ENCODE measurements at places on chromosomes 3 and 15. TPM values are rescaled to one million over a fixed set of nuclear protein-coding genes. Genes with fewer than 3 reads are reported as not detected.

Gene SLC24A5
- total RNA-seq = not detected

- no peak for DNase-seq
These were observed 748 bp downstream of the MRPS25 start for GRCh38 chr3:15064299-15064834.

- no peak for DNase-seq
These were observed 59.7 kb downstream of the ITPR1 start for GRCh38 chr3:4552811-4553210.

- no peak for DNase-seq
These were observed 224.0 kb upstream of the CBLB start for GRCh38 chr3:106092792-106093191.

Gene ADAMTS9
- total RNA-seq = 15.1 TPM

DNA sequence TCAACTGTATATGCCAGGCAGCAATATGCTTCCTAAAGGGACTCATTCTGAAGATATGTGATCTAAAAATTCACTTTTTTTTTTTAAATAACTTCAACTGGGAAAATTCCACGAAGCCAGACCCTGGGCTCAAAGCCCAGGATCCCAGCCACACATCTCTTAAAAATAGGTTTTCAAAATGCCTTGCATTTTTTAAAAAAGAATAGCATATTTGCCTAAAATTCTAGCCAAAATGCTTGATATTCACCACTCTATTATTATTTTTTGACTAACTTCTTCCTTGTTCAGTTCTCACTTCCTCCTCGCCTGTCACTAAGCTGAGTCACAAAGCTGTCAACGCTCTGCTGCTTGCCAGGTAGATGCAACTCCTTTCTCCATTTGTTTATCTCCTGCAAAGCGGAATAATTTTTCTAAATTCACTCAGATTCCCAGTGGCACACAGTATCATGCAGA is 28.0 kb upstream of the VGLL4 start:
- DNase-seq = peak; percentile 39

Gene TRPM1
- not detected for total RNA-seq

Gene EXD1
- total RNA-seq = not detected

Data from left ventricle myocardium superior (tissue), 1 donor.